ENCODE measurements at places on chromosomes 4 and X.

- no peak for DNase-seq
Measured at GRCh38 chr4:160276785-160277325, 1174.0 kb downstream of the RAPGEF2 start.

GRCh38 chr4:102640669-102641068 is 120.1 kb downstream of the MANBA start:
- DNase-seq, result no peak

DNA sequence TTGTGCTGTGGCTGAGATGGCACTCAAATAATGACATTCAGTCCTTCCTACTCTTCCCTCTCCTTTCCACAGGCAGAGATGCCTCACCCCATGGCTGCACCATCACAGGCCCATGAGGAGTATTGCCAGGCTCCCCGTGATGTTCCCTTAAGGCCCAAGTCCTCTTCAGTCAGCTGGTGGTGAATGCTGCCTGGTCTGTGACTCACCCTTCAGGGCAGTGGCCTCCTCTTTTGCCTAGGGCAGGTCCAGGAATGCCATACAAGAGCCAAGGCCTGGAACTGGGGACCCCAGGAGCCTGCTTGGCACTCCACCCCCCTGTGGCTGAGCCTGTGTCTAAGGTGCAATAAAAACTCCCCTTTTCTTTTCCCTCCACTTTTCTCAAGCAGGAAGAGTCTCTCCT is 144.2 kb upstream of the GEMIN8 start:
- DNase-seq, result no peak

GRCh38 chr4:106618956-106619355 is 250.4 kb upstream of the GIMD1 start:
- no peak for DNase-seq

GRCh38 chrX:153732401-153732800 is 7.7 kb downstream of the ABCD1 start:
- no peak for DNase-seq

DNA sequence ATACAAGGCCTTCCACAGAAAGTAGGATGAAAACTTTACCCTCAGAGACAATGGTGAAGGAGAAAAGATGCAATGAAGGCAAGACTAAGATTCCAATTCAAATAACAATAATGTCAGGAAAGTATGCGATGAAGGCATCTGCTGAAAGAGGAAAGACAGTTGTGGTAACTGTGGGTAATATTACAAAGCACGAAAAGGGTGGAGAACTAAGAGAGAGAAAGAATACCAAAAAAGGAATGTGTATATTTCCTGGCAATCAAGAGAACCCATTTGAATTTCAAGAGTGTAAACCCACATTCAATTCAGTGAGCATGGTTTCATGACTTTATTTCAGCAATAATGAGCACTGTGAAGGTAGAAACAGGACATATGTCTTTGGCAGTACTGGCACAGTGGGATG is 225.5 kb downstream of the PALLD start:
- DNase-seq, result no peak

DNA sequence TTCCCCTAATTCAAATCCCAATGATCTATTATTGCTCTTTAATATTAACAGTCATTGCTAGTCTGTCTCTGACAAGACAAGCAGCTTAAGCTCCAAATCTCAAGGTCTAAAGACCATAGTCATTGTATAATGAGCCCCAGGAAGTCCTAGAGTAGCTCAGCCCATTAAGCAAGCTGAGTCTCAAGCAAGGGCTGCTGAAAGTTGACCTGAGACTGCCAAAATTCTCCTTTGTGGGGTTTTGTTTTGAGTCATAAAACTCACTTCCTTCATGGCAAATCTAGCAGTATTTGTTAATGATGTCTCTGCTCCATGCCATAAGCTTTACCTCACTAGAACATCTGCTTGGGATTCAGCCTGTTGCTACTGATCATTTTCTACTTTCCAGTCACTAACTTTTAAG is 313.2 kb downstream of the ANTXR2 start:
- DNase-seq, result no peak

- no peak for DNase-seq
Measured at GRCh38 chr4:155411546-155411945, 34.8 kb upstream of the MAP9 start.

DNA sequence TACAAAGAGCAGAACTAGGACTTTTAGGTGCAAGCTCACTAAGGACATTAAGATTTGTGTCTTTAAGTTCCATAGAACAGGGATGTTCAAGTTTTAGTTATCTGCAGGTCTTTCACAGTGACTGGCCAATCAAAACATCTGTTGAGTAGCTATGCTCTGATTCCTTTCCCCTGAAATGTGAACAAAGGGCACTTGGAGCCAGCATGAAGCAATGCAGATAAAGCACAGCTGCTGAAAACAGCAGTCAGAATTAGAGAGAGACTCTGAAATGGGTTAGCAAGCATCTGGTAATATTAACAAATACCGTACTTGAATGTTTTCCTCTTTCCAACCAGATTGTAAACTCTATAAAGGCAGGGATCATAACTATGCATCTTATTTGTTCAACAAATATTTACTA is 276.9 kb downstream of the RAB28 start:
- DNase-seq, result no peak

GRCh38 chr4:129189630-129190029 is 93.7 kb downstream of the C4orf33 start:
- DNase-seq, result no peak

DNA sequence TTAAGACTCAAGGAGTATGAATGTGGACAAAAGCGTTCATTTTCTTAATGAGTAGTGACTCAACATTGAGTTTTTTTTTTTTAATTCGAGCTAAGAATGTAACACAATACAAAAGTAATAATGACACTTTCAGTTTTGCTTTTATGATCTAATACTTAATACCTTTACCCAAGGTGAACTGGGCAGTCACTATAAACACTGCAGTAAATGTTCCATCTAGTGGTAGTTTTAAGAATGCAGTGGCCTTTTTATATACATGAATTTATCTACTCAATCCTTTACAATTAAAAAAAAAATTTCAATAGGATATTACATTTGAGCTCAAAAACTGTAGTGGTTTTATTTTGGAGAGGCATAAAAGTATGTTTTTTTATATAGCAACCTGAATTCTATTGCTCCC is 33.9 kb downstream of the PDK3 start:
- no peak for DNase-seq

DNA sequence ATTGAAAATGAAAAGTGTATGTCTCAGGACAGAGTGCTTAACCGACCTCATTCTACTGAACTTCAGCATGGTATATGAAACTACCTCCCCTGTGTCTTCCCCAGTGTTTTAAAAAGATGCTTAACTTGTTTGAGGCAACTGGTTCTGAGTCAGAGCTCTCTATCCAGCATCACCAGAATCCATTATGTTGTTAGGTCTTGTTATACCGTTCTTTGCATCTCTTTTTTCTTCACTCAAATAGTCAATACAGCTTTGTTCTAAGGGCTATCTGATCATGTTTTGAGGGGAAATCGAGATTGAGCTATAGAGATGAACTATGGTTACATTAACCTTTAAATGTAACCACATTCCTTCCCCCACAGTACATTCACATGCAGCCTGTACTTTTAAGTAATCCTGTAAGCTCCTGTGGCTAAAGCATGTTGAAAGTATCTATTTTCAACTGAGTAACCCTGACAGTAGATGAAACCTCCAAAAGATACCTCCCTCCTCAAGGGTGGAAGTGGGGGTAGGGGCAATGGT is 514.4 kb downstream of the RPA4 start:
- DNase-seq, result no peak
